Cardiac muscle cell (in vitro differentiated cells and primary cell): ENCODE measurements at places on chromosomes 5 and 9.

- peak; percentile 18 for DNase-seq
Observed at GRCh38 chr9:8374471-8374870, 574.9 kb upstream of the DMAC1 start.

DNA sequence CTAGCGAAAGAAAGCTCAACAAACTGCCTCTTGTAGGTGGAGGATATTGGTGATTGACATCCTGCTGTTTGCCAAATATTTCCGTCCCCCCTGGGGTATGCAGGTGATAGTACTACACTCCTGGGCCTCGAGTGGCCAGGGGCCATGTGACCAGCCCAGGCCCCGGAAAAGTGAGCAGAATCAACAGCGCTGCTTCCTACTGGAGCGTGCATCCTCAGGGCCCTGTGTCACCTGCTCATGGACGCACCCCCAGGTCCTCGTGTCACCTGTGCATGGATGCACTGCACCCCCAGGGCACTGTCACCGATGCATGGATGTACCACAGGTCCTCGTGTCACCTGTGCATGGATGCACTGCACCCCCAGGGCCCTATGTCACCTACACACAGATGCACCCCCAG, 43.8 kb downstream of the ADAMTS16 start:
- no peak for DNase-seq

DNA sequence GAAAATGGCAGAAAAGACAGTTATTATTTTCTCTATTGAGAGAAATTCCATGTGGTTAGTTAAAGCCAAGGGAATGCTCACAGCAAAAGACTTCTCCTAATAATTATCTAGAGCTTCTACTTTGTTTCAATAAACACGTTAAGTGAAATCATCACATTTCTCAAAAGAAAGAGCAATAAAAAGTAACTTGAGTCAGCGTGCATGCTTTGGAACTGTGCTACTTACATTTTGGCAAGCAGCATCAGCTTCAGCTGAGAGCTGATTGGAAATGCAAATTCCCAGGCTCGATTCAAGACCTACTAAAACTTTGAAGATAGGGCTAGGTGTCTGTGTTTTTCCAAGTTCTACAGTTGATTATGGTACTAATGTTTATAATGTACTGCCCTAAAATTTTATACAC, 132.1 kb downstream of the CDH18 start:
- no peak for DNase-seq

- peak; percentile 51 for DNase-seq
Observed at GRCh38 chr5:169827769-169828168, 152.5 kb downstream of the INSYN2B start.

DNA sequence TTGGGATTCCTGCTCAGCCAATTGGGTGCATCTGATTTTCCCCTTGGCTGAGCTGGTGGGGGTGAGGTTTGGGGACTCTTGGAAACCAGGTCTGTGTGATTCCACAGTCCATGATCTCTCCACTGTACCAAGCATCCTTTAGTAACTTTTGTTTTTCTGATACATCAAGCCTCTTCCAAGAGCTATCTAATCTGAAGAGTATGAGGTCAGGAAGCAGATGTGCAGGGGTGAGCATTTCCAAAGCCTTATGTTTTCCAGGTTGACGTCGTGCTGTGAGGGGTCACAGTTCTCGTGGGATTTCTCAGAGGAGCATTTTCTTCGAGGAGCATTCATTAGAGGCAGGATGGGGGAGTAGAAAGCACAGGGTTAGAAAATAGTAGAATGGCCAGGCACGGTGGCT, 95.3 kb downstream of the KLF4 start:
- peak; percentile 42 for DNase-seq

GRCh38 chr5:169754737-169755136, 117.7 kb downstream of the DOCK2 start:
- no peak for DNase-seq

GRCh38 chr5:145806923-145807322, 28.2 kb downstream of the PRELID2 start:
- no peak for DNase-seq

DNA sequence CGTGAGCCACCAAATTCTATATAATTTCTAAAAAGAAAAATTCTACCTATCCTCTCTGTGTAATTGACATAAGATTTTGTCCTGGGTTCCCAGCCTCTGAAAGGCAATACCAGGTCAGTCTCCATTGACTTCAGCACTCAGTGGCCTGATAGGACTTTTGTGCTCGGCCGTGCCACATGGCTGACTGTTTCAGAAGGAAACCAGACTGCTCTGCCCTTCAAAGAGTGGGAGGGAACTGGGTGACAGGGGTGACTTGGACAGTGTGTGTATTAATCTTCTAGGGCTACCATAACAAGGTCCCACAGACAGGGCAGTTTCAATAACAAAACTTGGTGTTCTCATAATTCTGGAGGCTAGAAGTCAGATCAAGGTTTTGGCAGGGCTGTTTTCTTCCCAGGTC, 43.0 kb downstream of the ARHGAP26 start:
- no peak for DNase-seq

DNA sequence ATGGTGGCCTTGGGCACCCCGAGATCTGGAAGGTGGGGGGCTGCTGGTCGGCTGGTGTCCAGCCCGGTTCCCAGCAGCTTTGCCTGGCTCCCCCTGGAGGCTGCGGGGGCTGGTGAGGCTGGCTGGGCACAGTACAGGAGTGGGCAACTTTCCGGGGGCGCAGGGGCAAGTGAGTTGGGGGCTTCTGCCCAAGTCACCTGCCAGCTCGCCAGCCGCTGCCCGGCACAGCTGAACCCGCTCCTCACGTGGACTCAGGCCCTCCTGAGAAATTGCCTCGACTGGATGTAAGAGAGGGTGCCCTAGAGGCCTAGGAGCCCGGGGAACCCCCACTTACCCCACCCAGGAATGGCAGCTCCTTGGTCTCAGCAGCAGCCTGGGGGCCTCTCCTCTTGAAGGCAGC, 15.4 kb downstream of the KCNT1 start:
- no peak for DNase-seq

GRCh38 chr5:124514956-124515355, 231.5 kb downstream of the ZNF608 start:
- DNase-seq, result no peak

DNA sequence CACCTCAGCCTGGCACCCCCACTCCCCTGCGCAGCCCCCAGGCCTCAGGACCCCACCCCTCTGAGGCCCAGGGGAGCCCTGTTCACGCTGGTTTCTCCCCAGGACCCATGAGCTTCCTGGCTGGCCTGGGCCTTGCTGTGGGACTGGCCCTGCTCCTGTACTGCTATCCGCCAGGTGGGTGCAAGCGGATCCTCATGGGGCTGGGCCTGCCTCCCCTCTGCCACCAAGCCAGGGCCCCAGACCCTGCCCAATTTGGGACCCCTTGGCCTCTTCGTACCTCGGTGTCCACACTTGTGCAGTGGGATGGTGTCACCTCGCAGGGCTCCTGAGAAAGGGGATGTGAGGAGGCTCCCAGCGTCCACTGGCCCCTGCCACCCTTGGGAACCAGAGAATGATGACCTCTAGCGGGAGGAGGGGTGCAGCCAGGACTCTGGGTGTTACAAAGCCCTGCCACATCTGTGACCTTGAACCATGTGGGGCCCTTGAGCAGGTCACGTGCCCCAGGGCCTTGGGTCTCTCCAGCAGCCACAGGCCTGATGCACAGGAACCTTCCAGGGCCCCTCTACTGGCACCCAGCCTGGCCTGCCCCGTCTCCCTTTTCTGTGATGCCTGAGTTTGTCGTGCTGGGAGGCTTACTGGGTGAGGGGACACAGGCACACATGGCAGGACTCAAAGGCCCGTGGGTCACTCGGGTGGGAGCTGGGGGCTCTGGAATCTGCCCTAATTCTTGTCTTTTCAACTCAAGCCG, 16.3 kb downstream of the CARD19 start:
- no peak for DNase-seq

- no peak for DNase-seq
Observed at GRCh38 chr5:125038477-125038876, 292.0 kb upstream of the ZNF608 start.

DNA sequence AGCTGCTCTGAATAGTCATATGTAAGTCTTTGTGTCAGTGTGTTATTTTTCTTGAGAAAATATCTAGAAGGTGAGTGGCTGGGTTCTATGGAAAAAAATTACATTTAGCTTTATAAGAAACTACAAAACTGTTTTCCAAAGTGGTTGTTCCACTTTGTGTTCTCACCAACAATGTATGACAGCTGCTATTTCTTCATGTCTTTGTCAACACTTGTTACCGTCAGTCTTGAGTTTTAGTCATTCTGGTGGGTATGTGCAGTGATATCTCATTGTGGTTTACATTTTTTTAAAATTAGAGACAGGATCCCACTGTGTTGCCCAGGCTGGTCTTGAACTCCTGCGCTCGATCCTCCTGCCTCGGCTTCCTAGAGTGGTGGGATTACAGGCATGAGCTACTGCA, 246.4 kb downstream of the PJA2 start:
- DNase-seq, result no peak

GRCh38 chr9:113178087-113178486, 27.3 kb downstream of the SLC31A2 start:
- peak; percentile 17 for DNase-seq

DNA sequence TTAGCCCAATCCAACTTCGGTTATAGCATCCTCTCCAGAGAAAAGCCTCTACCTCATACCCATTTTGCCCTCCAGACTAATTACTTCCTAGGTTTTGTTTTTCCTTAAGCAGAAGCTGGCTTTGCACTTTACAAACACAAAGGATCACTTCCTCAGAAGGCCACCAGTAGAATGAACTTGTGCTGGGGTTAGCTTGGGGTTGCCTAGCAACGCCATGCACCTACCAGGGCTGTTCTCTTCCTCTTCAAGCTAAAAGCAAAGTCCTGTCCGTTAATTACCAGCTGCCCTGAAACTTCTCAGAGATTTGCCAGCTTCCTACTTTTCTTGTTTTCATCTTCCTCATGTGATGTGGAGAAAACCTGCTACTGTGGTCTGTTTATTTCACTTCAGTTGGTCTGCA, 132.0 kb upstream of the WWC1 start:
- peak; percentile 62 for DNase-seq

DNA sequence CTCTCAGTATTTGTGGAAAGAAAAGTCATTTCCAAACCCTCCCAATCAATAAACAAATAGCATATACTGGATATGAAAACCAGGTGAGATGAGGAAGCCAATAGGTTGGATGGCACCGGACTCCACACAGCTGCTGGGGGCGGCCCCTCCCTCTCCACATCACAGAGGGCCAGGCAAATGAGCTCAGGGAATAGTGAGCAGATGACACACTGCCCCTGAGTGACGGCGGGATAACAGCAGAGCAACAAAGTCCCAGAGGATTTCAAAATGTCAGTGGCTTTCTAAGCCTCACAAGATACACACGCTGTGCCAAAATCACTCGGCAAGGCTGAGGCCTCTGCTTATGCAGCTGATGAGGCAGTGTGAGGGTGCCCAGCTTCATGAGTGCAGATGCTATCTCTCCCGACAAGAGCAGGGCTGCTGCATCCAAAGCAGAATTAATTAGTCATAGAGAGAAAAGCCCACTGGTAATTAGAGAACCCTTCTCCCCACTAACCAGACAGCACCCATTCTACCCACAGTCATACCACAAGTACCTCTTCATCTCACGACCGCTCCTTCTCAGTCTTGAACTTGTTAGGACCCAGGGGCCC, 235.0 kb upstream of the NFIL3 start:
- no peak for DNase-seq

GRCh38 chr9:111605041-111605559, 5.7 kb upstream of the PTGR1 start:
- no peak for DNase-seq

- peak; percentile 94 for DNase-seq
Observed at GRCh38 chr9:68515326-68516017, 25.2 kb downstream of the TMEM252 start.

DNA sequence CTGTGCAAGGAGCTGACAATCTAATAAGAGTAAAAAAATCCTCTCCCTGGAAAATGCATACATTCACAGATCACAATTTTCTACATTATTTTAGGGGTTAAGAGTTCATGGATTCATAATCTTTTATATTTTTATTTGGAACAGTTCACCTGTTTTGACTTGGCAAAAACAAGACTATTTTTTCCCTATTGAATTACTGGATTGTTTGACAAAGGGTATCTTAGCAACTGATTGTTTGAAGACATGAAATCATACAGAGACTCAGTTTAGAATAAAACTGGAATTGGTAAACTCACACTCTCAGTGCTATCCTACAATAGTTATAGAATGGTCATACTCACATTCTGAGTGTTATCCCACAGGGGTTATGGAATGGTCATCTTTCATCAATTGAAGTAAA, 358.2 kb upstream of the PTGER4 start:
- no peak for DNase-seq

DNA sequence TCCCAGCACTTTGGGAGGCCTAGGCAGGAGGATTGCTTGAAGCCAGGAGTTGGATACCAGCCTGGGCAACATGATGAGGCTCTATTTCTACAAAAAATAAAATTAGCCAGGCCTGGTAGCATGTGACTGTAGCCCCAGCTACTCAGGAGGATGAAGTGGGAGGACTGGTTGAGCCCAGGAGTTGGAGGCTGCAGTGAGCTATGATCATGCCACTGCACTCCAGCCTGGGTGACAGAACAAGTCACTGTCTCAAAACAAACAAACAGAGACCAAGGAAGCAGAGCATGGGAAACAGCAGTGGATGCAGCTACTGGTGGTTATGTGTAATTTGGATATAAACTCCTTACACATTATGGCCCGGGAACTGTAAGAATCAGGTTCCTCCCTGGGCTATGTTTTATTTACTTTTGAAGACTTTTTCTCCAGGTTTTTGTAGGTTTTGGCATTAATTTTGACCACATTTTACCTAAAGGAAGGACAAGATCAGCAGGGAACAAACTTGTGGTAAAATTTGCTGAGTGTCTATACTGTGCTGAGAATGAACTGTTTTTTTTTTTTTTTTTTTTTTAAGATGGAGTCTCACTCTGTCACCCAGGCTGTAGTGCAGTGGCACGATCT, 8.3 kb downstream of the KIF2A start:
- DNase-seq, result no peak

DNA sequence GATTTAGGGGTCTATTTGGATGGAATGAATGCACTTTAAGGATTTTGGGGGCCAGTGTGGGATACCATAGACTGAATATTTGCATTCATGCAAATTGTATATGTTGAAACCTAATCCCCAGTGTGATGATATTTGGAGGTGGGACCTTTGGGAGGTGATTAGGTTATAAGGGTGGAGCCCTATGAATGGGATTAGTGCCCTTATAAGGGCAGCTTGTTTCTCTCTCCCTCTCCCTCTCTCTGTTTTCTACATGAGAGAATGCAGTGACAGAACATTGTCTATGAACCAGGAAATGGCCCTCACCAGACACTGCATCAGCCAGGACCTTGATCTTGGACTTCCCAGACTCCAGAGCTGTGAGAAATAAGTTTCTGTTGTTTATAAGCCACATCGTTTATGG, 166.1 kb downstream of the MED10 start:
- no peak for DNase-seq

- DNase-seq, result no peak
Observed at GRCh38 chr5:89097103-89097502, 214.1 kb upstream of the MEF2C start.

- peak; percentile 77 for DNase-seq
Observed at GRCh38 chr5:74766418-74766848, 484 bp downstream of the GFM2 start.

- DNase-seq, result no peak
Observed at GRCh38 chr5:5195128-5195918, 55.2 kb downstream of the ADAMTS16 start.

DNA sequence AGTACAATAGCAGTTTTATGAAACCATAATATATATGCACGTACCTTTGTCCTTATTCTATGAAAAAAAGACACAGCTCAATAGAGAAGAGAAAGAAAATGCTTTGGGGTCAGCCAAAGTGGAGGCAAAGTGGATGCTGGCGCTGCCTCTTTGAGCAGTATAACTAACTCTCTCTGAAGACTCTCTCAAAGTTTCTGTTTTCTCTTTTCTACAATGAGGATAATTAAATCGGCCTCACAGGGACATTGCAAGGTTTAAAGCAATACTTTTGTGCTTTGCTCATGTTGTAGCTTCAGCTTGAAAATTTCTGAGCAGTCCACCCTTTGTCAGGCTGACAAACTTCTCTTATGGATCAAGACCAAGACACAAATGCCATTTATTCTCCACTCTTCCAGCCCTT, 455.1 kb upstream of the MPDZ start:
- DNase-seq, result no peak
